Spinal cord (tissue), 10 donors: ENCODE measurements at places on chromosomes 7 and 10. TPM values are rescaled to one million over a fixed set of nuclear protein-coding genes. Genes with fewer than 3 reads are reported as not detected.

MUC12 gene
- 0.59 TPM for total RNA-seq

ANXA11 gene
- total RNA-seq, result 88.8 TPM

GRCh38 chr7:91373111-91373800, 109.0 kb downstream of the FZD1 start:
- H3K36me3 ChIP-seq, result no peaks in the 10 kb centered on the region
- no peaks in the 10 kb centered on the region for H3K4me1 ChIP-seq
- H3K27me3 ChIP-seq, result no peaks in the 10 kb centered on the region
- no peak overlapping the region for H3K4me3 ChIP-seq
- DNase-seq, result no peak
- H3K27ac ChIP-seq, result no peak overlapping the region

GRCh38 chr10:30413996-30414576, 19.9 kb upstream of the MAP3K8 start:
- no peak overlapping the region for H3K4me3 ChIP-seq
- no peaks in the 10 kb centered on the region for H3K36me3 ChIP-seq
- no peaks in the 10 kb centered on the region for H3K4me1 ChIP-seq
- H3K27ac ChIP-seq, result no peak overlapping the region
- no peaks in the 10 kb centered on the region for H3K27me3 ChIP-seq

DNA sequence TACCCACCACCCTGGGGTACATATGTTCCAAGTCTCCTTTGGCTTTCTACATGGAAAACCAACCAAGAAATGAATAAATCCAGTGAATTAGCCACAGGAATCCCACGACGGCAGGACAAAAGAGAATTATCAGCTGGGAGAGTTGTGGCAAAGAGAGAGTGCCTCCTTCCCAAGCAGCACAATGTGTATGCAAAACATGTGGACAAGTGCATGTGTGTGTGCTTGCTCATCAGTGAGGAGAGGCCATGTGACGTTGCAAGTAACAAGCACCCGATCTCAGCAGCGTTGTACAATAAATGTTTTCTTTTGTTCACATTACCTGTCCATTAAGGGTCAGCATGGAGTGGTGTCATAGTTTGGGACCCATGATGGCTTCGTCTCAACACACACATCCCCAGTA, 50.0 kb upstream of the EMX2 start:
- H3K4me3 ChIP-seq, result no peak overlapping the region
- no peak for DNase-seq
- no peaks in the 10 kb centered on the region for H3K36me3 ChIP-seq
- H3K4me1 ChIP-seq, result peaks cover 4% of the 10 kb centered on the region

DNA sequence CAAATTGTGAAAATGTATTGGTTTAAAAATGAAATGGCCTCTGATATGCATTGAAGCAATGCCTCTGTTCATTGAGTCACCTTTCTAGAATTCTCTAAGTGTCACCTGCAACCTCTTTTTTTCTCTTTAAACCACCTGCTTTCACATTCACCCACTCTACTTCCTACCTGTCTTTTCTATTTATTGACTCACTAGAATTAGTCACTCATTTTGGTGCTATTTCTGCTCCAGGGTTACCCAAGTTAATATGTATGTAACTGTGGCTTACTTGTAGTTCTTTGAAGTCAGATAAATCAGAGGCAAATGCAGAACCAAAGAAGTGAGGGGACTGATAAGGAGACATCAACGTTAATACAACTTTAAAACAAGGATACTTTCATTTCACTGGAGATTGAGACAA, 674.7 kb downstream of the CCSER2 start:
- no peaks in the 10 kb centered on the region for H3K4me1 ChIP-seq
- H3K27me3 ChIP-seq, result no peaks in the 10 kb centered on the region
- H3K4me3 ChIP-seq, result no peak overlapping the region
- no peaks in the 10 kb centered on the region for H3K36me3 ChIP-seq
- H3K27ac ChIP-seq, result no peak overlapping the region
- no peak for DNase-seq

CDHR1 gene
- total RNA-seq, result 4.7 TPM

DNA sequence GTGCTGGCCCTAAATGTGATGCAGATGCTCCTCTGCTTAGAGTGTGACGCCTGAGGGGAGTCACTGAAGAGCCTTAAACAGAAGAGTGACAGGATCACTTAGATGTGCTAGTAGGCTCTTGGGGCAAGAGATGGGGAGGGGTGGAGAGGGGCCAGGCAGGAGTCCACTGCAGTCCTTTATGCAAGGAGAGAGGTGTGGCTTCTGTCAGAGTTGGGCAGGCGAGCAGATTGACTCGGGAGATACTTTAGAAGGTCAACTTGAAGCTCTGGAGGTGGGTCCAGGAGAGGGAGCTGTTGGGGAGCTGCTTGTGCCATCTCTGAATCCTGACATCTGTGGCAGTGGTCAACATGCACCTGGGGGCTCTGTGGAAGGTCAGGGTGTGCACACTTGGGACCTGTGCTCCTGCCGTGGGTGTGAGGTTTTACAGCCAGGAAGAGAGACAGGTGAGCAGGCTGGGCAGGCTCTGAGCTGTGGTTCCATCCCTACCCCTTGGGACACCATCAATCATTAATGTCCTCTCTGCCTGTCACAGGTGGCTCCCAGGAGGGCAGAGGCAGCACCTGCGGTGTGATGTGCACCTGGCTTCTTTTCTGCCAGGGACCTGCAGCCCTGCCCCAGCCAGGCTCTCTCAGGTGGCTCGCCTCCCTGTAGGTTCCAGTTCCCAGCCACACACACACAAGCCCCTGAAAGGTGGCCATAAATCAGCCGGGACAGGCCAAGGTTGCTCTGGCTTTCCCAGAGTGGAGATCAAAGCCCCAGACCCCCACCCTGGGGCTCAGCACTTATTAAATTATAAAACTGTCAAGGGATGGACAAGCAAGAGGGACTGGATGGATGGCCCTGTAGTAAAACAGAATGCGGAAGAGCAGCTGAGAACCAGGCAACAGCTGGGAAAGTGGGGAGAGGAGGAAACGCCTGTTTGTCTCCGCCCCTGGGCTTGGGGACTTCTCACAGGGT, 14.0 kb downstream of the NEURL1 start:
- H3K27ac ChIP-seq, result no peak overlapping the region
- no peak overlapping the region for H3K4me3 ChIP-seq

GRCh38 chr10:53808677-53809372, 992.2 kb downstream of the PCDH15 start:
- no peak overlapping the region for H3K27ac ChIP-seq
- no peaks in the 10 kb centered on the region for H3K4me1 ChIP-seq
- no peak overlapping the region for H3K4me3 ChIP-seq
- no peaks in the 10 kb centered on the region for H3K36me3 ChIP-seq
- H3K27me3 ChIP-seq, result no peaks in the 10 kb centered on the region

GRCh38 chr7:74087791-74088453, 4.3 kb downstream of the LIMK1 start:
- no peak overlapping the region for H3K27ac ChIP-seq
- H3K27me3 ChIP-seq, result no peaks in the 10 kb centered on the region
- H3K36me3 ChIP-seq, result peaks cover 69% of the 10 kb centered on the region
- no peak overlapping the region for H3K4me3 ChIP-seq
- DNase-seq, result no peak
- H3K4me1 ChIP-seq, result peaks cover 29% of the 10 kb centered on the region

CHAT gene
- 0.61 TPM for total RNA-seq
